ENCODE measurements at places on chromosomes 13 and 19.
A peak's percentile ranks its signal among the peaks of the same experiment; 100 is the strongest.

GRCh38 chr19:12788042-12788681 lies 3.1 kb upstream of the JUNB start:
- no peak for DNase-seq

- DNase-seq, result no peak
Observed at GRCh38 chr13:39900106-39900750, 244.8 kb downstream of the COG6 start.

GRCh38 chr19:46736531-46737297 lies 9.1 kb upstream of the FKRP start:
- no peak for DNase-seq

DNA sequence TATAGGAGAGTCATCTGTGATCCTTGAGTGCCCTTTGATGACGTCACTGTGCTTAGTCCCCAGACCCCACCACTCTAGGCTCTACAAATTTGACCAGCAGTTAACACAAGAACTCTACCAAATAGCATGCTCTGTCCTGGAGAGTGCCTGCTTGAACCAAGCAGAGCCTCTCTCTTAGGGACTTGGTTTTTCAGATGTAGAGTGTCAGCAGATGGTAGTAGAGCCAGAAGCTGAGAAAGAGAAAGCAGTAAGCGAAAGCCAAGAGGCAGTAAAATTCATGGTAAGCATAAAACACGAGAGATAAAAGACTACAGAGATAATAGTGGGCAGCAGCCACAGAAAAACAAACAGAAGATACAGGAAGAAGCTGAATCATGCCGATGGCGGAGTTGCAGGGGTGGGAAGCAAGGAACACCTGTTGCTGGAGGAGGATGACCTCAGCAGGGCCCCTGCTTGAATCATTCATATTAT lies 193.3 kb downstream of the SLC7A1 start:
- DNase-seq, result no peak

- DNase-seq, result no peak
Observed at GRCh38 chr13:103066781-103067345, 646 bp upstream of the SLC10A2 start.

DNA sequence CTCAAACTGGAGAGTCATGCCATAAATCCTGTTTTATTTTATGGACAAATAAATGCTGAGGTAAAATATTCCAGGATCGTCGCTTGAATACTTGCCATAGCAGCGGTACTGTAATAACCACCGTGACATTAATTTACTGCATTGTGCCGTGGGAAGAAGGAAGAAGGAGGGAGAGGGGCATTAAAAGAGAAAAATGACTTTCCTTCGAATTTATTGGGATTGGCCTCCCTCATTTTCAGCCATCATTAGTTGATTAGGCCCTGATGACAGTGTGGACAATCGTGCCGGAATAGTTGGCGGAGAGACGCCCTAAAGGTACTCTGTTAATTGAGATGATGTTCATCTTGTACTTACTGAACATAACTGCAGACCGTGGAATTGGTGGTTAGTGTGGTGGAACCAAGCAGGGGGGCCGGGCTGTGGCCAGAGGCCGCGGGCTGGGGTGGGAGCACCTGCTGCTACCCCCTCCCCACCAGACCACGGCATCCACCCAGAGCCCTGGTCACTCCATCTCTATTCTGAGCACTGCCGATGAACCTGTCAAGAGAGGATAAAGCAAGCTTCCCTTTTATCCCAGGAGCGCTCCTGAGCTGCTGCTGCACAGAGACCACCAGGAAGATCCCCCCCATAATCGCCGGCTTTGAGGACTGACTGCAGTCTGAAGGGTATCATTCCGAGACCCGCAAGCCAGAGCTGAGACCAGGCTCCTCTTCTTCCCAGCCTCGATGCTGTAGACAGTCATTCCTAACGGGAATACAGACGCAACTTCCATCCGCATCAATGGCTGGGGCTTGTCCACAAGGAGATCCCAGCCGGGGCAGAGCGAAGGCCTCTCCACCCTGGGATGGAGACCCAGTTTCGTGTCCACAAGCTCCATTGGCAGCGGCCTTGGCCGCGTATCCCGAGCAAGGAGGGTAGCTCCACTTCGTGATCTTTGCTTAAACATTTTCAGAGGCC lies 168.3 kb upstream of the TSHZ3 start:
- DNase-seq, result no peak

DNA sequence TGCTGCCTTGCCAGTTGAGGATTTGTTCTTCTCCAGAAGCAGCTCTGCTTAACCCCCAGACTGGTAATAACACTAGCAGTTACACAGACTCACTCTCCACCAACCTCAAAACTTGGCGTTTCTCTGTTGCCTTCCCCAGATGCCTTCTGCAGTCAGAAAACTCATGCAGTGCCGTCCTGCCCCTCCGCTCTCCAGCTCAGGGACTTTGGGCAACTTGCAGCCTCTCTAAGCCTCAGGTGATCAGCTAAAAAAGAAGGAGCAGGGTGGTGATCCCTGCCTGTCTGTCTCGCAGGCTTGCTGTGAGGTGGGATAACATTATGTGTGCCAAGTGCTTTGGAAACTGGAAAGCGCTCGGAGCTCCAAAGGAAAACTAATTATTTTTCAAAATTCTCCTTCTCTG lies 391.6 kb downstream of the HS6ST3 start:
- DNase-seq, result no peak

GRCh38 chr19:51689751-51690453 lies 3.2 kb upstream of the SPACA6 start:
- no peak for DNase-seq

DNA sequence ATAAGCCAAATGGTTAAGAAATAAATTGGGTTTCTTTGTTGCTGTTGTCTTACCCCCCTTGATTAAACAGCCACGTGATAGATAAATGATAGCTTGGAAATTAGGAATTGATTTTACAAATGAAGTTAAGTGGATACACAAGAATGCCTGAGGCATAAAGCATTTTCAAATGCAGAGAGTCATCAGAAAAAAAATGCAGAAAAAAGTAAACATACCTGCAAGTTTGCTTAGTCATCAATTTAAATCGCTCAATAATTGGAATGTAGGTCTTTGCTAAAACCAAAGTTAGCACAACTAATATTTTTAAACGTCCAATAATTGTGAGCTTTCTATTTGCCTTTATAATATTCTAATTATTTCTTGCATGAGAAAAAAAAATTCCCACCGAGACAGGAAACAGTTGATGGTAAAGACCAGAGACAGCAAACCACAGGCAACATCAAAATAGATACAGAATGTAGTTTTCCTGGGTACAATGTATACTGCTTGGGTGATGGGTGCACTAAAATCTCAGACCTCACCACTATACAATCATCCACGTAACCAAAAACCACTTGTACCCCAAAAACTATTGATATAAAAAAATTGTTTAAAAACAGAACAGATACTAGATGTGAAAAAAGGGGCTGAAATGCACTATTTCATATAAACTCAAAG lies 924.0 kb downstream of the PCDH9 start:
- DNase-seq, result no peak

DNA sequence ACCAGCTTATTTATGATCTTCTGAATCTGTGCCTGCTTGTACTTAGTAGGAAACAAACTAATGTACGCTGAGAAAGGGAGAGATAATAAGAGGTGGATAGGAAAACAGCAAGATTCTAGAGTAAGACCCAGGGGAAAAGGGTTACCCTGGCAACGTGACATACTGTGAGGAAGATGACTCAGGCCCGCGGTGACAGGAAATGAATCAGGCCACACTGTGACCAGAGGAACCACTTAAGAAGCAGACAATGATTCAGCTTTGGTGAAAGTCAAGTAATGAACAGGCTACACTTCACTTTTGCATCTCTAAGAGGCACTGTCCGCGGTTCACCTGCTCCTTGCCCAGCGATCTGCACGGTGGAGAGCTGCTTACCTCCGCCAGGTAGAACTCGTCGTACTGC lies 158.2 kb downstream of the NALCN start:
- DNase-seq, result peak; percentile 11

DNA sequence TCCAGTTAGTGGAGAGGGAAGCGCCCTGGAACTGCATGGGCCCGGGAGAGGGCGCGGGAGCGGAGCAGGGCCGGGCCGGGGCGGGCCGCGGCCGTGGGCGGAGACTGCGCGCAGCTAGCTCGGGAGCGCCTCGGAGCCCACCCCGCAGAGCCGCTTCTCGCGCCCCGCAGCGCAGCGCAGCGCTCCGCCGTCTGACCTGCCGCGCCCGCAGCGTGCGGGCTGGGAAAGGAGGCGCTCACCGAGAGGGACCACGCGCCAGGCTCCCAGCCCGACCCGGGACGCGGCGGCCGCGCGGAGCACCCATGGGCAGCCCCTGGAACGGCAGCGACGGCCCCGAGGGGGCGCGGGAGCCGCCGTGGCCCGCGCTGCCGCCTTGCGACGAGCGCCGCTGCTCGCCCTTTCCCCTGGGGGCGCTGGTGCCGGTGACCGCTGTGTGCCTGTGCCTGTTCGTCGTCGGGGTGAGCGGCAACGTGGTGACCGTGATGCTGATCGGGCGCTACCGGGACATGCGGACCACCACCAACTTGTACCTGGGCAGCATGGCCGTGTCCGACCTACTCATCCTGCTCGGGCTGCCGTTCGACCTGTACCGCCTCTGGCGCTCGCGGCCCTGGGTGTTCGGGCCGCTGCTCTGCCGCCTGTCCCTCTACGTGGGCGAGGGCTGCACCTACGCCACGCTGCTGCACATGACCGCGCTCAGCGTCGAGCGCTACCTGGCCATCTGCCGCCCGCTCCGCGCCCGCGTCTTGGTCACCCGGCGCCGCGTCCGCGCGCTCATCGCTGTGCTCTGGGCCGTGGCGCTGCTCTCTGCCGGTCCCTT lies at the start of gene MLNR:
MLNR (plus strand) TSS at position 303 of the 820 bp plus-strand sequence; CDS start at position 303, 0 bp downstream.
- DNase-seq, result peak; percentile 43

DNA sequence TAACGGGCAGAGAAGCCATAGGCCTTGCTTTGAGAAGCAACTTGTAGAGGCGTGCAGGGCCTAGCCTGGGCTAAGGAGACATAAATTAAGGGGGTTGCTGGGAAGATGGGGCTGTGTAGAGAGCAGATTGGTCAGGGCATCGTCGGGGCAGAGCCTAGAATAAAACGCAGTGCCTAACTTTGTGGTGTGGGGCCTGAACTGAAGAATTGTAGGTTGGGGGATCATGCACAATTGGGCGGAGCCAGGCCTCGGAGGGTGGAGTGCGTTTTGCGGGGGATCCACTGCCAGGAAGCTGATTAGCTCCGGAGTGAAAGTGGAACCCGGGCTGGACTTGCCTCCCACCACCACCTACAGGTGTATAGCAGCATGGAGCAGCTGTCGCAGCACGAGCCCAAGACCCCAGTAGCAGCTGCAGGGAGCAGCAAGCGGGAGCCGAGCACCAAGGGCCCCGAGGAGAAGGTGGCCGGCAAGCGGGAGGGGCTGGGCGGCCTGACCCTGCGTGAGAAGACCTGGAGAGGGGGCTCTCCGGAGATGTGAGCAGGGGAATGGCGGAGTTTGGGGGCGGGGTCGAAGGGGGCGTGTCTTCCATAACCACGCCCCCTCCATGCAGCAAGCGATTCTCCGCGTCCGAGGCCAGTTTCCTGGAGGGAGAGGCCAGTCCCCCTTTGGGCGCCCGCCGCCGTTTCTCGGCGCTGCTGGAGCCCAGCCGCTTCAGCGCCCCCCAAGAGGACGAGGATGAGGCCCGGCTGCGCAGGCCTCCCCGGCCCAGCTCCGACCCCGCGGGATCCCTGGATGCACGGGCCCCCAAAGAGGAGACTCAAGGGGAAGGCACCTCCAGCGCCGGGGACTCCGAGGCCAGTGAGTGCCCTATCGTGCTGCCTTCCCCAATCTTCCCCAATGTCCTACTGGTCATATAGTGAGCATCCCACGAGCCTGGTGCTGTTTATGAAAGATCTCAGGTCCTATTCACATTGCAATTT lies 13.8 kb downstream of the DNASE2 start:
- DNase-seq, result peak; percentile 70

DNA sequence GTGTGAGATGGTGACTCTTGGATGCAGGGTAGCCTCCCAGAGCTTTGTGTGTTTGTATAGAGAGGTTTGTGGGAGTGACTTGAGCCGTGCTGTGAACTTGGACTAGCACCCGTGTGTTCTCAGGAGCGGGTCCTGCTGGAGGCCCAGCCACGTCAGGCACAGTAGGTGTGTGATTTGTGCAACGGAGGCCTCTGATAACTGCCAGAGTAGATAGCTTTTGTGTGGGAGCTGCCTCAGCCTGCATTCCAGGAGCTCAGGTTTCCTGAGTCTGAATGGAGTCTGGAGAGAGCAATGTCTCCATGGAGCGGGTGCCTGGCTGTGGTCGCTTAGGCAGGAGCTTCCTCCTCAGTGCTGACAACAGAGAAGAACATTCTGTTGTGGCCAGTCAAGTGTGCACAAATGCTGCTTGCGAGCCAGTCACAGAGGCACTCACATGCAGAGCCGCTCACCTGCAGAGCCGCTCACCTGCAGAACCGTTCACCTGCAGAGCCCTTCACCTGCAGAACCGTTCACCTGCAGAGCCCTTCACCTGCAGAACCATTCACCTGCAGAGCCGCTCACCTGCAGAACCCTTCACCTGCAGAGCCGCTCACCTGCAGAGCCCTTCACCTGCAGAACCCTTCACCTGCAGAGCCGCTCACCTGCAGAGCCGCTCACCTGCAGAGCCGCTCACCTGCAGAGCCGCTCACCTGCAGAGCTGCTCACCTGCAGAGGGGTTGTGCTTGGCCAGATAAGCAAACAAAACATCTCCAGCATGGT lies 32.6 kb downstream of the TFDP1 start:
- no peak for DNase-seq

GRCh38 chr13:72677431-72677830 lies 50.0 kb downstream of the MZT1 start:
- no peak for DNase-seq

DNA sequence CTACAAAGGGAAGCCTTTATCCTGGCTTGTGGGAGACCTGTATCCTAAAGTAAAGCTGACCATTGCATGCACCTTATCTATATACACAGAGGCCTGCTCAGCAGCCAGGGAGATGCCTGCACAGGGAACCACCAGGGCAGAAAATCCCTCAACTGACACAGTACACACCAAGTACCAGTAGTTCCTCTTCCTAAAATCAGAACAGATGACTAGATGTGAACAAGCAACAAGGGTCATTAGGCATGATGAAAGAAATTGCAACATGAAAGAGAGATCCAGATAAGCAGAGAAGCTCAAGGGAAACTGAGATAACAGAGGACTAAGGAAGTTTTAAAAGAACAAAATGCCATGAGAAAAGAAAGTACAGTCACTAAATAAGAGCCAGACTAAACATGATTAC lies 39.7 kb upstream of the SLC7A9 start:
- DNase-seq, result no peak

- DNase-seq, result no peak
Observed at GRCh38 chr13:47039106-47039505, 142.3 kb upstream of the HTR2A start.

DNA sequence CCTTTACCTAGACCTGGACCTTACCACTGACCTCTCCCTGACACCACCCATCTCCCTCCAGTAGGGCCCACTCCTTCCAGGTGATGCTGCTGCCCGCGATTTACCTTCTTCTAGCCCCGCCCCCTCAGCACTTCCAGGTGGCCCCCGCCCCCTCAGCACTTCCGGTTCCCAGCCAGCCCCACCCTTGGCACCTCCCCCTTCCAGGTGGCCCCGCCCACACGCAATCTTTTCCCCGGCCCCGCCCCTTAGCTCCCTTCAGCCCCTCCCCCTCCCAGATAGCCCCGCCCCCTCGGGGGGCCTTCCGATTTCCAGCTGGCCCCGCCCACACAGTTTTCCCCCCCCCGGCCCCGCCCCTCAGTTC lies 586 bp downstream of the LIG1 start:
- DNase-seq, result peak; percentile 93

Measured in CD4-positive, alpha-beta T cell treated with Interferon alpha-2 for 1 hour (primary cell).